Ovary (tissue), 10 donors: ENCODE measurements at places on chromosomes 3 and 15. TPM values are rescaled to one million over a fixed set of nuclear protein-coding genes. Genes with fewer than 3 reads are reported as not detected.

DNA sequence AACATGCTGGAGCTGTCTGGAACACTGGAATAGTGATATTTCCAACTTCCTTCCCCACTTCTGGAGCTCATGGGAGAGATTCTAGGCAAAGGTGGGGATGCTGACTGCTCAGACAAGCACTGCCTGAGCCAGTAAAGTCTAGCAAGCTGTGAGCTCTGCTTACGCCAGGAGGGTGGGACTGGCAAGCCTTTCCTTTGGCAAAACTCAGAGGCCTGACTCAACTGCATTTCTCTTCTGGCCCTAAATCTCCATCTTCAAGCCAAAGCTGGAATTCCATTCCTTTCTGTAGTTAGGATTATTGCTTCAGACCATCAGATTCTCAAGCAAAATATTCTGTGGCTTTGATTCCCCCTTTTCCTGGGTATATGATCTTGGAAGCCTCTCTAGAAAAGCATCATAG lies 20.3 kb upstream of the EPB42 start:
- no peak for DNase-seq

DNA sequence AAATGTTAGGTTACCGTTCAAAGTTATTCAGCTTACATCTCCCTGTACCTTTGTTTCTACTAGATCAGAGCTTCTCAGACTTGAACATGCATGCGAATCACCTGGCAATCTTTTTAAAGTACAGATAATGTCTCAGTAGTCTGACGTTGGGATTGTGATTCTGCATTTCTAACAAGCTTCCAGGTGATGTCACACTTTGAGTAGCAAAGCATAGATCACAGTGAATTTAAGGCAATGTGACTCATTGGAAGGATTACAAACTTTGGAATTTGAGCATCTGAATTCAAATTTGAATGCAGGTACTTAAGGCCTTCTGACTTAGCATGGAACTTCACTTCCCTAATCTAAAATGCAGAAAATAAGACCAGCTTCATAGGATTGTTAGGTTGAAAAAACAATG lies 10.8 kb upstream of the ZMAT3 start:
- no peak for DNase-seq

DNA sequence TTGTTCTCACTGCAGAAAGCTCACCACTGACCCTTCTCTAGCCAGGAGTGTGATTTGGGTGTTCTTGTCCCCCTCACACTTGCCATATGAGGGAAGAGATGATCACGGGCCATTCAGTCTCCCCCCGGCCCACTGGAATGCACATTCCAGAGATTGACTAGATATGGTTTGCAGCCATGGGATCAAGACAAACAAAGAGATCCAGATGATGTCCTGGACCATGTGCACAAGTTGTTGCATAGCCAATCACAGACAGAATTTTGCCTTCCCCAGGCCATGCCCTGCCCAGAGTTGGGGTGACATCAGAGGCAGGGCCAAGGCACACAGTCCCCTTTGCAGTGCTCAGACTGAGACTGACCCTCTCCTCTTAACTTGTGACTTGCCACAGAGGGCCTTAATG lies 14.8 kb downstream of the MUC13 start:
- no peak for DNase-seq

LCTL gene
- not detected for total RNA-seq

PHC3 gene
- total RNA-seq = 121 TPM

NDN gene
- 93.2 TPM for total RNA-seq

SYNM gene
- total RNA-seq = 6.9 TPM

PPP1R14D gene
- total RNA-seq = not detected
